ENCODE measurements at places on chromosomes 7 and 10.

GRCh38 chr10:103828107-103828506, 27.3 kb downstream of the SH3PXD2A start:
- DNase-seq = no peak

GRCh38 chr7:98348726-98349474, 52.0 kb downstream of the BAIAP2L1 start:
- DNase-seq = no peak

GRCh38 chr7:27842094-27842692, 102.2 kb downstream of the TAX1BP1 start:
- peak; percentile 10 for DNase-seq

- DNase-seq = no peak
Measured at GRCh38 chr10:93181271-93182048, 107.8 kb downstream of the CYP26A1 start.

GRCh38 chr7:90879924-90880323, 283.8 kb downstream of the CDK14 start:
- DNase-seq = no peak

DNA sequence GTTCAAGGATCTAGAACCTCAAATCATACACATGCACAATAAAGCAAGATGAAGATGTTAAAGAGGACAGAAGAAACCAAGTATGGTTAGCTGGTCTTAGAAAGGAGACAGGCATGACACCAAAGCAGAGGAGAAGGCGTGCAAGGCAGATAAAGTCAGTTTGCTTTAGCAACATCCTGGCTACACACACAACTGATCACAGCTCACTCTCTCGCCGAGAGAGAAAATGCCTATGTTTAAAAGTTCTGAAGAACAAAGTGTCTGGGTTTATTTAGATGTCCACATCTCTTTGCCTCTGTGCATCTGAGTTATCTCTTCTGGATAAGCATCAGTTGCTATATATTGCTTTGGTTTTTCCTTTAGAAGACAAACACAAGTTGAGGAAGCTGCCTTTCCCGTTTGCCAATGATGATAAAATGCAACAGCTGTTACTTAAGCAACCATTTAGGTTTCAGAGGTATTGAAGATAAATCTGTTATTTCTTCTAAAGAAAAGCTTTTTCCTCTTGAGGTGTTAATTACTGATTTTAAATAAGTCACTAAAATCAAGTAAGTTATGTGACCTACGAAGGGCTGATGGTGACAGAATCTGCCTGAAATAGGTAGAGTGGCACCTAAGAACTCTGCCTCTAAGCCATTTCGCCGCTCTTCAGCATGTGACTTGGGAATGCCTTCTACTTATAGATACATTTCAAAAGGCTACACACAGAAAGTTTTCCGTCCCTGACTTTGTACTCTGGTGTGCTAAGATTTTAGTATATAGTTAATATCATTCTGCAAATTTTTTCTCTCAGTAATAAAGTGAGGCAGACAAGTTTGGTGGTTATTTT, 146.2 kb upstream of the ASAH2 start:
- no peak for DNase-seq
